ELR (cell line): ENCODE measurements at places on chromosomes 12 and 14.
A peak's percentile ranks its signal among the peaks of the same experiment; 100 is the strongest.

DNA sequence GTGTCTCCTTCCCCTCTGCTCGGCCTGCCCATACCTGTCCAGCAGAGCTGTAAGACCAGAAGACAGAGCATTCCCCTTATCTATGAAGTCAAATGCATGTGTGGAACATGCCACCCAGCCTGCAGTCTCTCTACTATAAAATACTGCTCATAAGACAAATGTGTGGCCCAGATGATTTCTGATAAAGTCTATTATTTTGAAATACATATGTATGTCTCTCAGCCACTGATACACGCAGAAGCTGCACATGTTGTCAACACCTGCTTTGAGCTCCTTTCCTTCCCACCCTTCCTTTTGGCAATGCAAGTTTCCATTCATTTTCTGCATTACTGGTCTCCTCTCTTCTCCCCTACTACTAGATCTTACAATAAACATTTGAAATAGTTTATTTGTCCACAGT is 38.8 kb downstream of the NTF3 start:
- DNase-seq = no peak

- DNase-seq = no peak
Measured at GRCh38 chr12:12275874-12276273, 9.0 kb upstream of the LRP6 start.

DNA sequence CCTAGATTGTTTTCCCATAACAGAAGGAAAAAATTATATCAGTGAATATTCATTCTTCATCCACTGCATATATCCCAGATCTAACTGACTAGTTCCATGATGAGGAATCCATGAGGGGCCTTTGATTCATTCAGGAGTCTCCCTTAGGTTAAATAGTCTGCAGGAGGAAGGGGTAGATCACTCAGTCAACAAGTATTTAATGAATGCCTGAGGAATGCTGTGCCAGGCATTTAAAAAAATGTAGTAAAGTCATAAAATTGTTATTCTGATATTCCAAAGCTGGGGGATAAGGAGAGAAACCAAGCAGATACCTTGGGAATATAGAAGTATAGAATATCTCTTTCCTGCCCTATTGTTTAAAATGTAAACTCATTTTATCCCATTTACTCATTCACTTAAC is 216.2 kb upstream of the CAND1 start:
- DNase-seq = peak; percentile 74

DNA sequence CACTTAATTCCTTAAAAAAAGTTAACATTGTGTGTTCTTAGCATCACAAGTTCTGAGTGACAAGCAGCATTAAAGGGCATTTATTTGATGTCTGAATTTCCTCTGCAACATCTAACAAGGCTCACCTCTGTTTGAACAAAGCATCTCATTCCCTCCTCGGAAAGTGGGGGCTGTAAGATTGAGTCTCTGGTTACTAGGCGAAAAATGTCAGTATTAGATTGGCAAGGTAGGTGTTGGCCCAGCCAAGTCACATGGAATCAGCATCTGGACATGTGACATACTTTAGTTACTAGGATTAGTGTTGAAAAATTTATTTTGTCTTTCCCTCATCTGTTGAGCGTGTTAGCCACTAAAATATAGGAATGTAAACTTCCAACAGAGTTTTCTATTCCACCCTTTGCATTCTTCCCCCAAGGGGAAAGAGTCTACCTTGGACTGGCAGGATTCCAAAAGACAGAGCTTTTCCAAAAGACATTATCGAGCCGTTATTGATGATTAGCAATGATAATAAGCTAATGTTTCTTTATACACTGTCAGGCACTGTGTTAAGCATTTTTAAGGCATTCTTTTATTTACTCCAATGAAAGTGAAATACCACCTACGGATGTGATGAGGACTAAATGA is 194.9 kb upstream of the BTG1 start:
- no peak for DNase-seq

DNA sequence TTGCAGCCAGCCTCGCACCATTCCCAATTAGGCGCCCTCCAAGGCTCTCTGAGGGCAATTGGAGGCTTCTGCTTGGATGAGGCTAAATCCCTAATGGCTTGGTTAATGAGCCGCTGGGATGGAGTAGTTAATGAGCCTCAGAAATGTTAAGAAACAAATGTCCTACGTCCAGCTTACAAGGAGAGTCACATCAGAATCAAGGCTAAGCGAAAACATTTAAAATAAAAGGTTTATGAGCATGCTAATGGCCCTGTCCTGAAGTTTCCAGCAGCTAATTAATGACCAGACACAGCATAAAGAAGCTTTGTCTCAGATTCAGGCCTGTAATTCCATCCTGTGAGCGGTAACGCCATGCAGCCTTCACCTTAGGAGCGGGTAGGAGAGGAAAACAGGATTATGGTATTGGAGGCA is 200.7 kb upstream of the BCL2L14 start:
- no peak for DNase-seq
